ENCODE measurements at places on chromosomes 2 and 18. TPM values are rescaled to one million over a fixed set of nuclear protein-coding genes. Genes with fewer than 3 reads are reported as not detected.

Gene TMEM163
- 0.21 TPM for total RNA-seq

Gene RUFY4
- 0.35 TPM for total RNA-seq

Gene FEV
- total RNA-seq = not detected

Gene LIMS3
- total RNA-seq = 4.2 TPM

Gene UGT1A8
- 0.09 TPM for total RNA-seq

- H3K27me3 ChIP-seq = no peaks in the 10 kb centered on the region
- H3K4me3 ChIP-seq = no peak overlapping the region
- H3K4me1 ChIP-seq = no peaks in the 10 kb centered on the region
These were observed 128.7 kb downstream of the RNF144A start for GRCh38 chr2:7045601-7046590.

DNA sequence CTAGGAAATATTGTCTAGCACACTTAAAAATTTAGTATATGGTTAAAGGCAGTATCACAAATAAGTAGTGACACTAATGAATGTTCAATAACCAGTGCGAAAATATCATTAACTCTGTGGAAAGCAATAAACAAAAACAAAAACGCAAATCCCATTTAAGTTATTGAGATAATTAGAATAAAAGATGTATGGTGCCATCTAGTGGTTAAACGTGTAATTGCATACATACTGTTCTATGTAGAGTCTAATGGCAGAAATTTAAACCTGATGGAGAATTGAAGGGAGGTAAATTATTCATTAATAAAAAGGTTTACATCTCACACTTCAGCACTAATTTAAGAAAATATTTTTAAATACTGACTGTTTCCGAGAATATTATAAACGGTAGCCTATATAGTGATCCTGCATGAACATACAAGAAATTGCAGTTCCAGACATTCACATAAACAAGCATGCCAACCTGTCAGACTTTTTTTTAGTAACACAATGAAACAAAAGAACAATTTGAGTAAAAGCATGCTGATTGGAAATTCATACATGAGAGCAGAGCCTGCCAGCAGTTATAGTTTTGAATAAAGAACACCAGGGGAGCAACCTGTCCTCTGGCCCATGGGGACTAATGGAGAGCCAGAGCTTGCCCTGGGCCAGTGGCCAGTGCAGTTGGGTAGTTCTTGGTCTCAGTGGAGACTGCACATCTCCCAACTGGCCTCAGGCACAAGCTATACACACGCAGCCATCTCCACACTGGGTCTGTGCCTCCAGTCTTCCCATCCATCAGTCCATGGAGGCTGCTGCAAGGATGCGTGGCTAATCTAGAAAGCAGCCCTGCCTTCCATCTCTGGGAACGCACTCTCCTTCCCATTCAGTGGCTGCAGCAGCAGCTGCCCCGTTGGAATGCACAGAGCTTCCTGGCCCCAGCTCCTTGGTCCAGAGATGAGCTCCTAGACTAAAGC, 28.0 kb downstream of the GCG start:
- H3K36me3 ChIP-seq = no peaks in the 10 kb centered on the region
- no peak overlapping the region for H3K4me3 ChIP-seq
- H3K27ac ChIP-seq = no peak overlapping the region
- H3K27me3 ChIP-seq = no peaks in the 10 kb centered on the region

DNA sequence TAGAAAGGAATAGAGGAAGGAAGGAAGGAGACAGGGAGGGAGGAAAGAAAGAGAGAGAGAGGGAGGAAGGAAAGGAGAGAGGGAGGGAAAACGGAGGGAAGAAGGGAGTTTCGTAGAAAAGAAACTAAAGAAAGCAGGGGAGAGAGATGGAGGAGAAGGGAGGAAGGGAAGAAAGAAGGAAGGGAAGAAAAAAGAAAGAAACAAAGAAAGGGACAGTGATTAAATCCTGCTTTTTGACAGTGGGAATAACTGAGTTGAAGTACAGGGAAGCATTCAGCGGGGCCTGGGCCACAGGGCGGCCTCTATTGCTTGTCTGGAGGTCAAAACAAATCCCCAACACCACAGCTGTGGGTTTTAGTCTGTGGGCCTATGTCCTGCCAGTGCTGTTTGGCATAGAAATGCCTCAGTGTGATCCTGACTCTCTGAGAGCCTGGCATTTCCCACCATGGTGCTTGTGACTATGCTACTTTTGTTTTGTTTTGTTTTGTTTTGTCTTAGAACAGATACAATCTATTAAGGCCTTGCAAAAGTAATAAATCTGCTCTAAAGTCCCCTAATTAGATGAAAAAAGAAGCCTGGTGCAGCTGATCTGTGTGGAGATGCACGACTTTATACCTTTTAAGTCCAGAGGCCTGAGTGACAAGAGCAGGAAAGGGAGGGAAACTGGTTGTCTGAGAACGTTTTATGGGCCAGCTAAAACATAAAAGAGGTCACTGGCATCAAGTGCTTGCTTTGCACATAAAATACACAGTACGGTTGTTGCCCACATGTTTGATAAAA, 40.0 kb downstream of the IL1RL2 start:
- H3K27ac ChIP-seq = no peak overlapping the region
- no peak overlapping the region for H3K4me3 ChIP-seq

DNA sequence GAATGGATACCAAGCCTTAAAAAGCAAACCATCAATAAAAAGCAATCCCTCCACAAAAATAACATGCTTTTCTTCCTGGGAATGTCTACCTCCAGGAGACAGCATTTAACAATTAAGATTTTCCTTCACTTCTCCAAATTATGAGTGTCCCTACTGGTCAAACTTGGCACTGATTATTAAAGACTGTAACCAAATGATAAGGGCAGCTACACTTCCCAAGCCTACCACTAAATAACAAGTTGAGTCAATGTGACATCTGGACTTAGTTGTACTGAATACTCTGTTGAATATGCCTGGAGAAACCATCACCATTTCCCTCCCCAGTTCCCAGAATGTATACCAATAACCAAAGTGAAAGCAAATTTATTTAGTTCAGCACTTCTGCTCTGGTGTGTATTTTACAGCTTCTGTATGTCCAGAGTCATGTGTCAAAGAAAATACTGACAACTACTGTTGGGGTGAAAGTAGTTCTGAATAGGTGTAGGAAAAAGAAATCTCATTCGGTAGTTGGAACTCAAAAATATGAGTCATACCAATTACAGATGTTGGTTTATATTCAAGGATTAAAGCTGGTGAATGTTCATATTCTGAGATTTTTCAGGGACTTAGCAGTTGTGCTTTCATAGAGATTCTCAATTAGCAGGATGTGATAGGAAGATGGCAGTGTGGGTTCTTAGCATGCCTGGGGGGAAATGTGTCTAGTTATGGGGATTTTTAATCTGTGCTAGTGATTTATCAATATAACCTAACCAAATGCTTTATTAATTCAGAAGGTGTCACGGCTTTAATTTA, 1291.6 kb upstream of the GYPC start:
- no peak overlapping the region for H3K4me3 ChIP-seq
- no peaks in the 10 kb centered on the region for H3K4me1 ChIP-seq

GRCh38 chr2:151481744-151482143, 72.0 kb downstream of the RIF1 start:
- no peaks in the 10 kb centered on the region for H3K4me1 ChIP-seq
- DNase-seq = no peak
- peaks cover 38% of the 10 kb centered on the region for H3K36me3 ChIP-seq
- H3K27ac ChIP-seq = no peak overlapping the region
- no peak overlapping the region for H3K4me3 ChIP-seq

- no peak overlapping the region for H3K27ac ChIP-seq
- DNase-seq = no peak
- H3K27me3 ChIP-seq = no peaks in the 10 kb centered on the region
- H3K36me3 ChIP-seq = no peaks in the 10 kb centered on the region
- H3K4me1 ChIP-seq = peaks cover 10% of the 10 kb centered on the region
These were observed 1.2 kb downstream of the TFPI start for GRCh38 chr2:187552828-187553681.

DNA sequence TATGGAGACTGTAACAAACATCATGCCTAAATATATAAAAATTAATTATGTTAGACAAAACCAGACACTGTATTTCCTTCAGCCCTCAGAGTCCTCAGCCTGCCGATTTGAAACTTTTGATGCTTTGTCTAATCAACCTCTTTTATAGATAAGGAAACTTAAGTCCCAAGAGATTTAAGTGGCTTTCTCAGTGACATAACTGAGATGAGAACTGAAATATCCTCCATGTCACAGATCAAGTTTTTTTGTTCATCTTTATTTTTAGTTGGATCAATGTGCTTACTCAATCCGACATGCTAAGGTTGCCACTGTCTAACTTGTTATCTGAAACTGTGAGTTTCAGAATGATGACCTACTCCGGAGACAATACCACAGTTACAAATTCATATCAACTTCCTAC, 72.3 kb downstream of the BARD1 start:
- no peak overlapping the region for H3K4me3 ChIP-seq
- H3K27ac ChIP-seq = no peak overlapping the region
- no peaks in the 10 kb centered on the region for H3K4me1 ChIP-seq
- DNase-seq = no peak
- peaks cover 40% of the 10 kb centered on the region for H3K36me3 ChIP-seq

DNA sequence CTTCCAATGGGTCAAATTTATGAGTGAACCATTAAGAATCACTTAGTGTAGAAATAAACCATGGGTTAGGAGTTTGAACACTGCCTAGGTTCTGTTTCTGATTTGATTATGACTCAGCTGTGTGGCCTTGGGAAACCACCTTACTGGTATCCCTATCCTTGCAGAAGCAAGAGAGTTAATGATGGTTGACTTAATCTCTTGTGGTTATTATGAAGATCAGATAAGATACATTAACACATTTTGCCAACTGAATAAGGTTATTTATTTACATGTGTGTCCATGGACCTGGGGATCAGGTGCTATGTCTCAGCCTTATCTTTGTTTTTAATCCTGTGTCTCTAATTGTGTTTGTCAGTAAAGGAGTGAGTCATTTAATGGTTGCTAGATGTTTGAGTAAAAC, 5.4 kb upstream of the KCNJ13 start:
- peaks cover 31% of the 10 kb centered on the region for H3K36me3 ChIP-seq
- H3K27me3 ChIP-seq = no peaks in the 10 kb centered on the region
- no peak overlapping the region for H3K27ac ChIP-seq
- no peak for DNase-seq
- peaks cover 3% of the 10 kb centered on the region for H3K4me1 ChIP-seq

DNA sequence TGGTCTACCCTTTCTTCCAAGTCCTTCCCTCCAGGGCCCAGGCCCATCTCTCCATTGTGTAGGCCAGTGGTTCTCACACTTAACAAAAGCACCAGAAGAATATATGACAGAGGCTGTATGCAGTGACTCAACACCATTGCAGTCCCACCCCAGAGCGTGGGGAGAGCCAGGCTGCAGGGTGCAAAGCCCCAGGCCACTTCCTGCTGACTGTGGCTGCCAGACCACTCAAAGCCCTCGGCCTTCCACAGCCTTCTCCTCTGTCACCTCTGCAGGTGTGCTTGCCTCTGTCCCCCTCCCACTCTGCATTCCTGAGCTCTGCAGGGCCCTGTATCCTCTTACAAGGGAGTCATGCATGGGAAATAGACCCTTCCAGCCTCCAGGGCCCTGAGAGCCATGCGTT, 40.4 kb upstream of the ARHGEF4 start:
- peaks cover 28% of the 10 kb centered on the region for H3K27me3 ChIP-seq
- H3K4me1 ChIP-seq = no peaks in the 10 kb centered on the region
- H3K27ac ChIP-seq = no peak overlapping the region
- H3K4me3 ChIP-seq = no peak overlapping the region
- DNase-seq = peak; percentile 85
- H3K36me3 ChIP-seq = no peaks in the 10 kb centered on the region

- DNase-seq = peak; percentile 74
- H3K4me3 ChIP-seq = peak overlapping the region; percentile 13
- no peaks in the 10 kb centered on the region for H3K36me3 ChIP-seq
- H3K27me3 ChIP-seq = peaks cover 100% of the 10 kb centered on the region
- no peak overlapping the region for H3K27ac ChIP-seq
- no peaks in the 10 kb centered on the region for H3K4me1 ChIP-seq
These were observed 7.7 kb downstream of the HOXD3 start for GRCh38 chr2:176164611-176165369.
